CD4-positive, alpha-beta memory T cell (primary cell): ENCODE measurements at places on chromosomes 2 and 18. TPM values are rescaled to one million over a fixed set of nuclear protein-coding genes. Genes with fewer than 3 reads are reported as not detected.

DNA sequence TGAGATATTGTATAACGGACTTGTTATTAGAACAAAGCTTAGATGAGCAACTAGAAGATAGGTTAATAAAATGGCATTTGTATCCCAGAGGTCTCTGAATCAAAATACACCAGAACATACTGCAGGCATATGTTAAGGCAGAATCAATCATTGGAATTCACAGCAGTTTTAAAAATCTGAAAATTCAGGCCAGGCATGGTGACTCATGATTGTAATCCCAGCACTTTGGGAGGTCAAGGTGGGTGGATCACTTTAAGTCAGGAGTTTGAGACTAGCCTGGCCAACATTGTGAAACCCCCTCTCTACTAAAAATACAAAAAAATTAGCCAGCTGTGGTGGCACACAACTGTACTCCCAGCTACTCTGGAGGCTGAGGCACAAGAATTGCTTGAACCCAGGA lies 405.2 kb downstream of the ZEB2 start:
- DNase-seq, result no peak

DNA sequence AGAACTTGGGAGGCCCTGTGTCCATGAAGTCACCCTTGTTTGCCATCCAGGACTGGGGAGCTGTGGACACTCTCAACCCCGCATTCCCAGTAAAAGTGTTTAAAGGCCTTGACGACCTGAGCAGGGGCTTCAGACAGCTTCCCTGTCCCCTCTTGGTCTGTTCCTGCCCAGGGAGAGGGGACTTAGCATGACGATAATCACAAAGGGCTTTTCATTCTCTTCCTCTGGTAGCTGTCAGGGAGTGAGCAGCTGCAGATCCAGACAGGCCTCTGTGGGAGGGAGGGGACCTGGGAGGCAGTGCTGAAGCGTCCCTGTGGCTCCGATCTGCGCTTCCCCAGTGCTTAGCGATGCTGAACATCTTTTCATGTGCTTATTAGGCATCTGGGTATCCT lies 77.8 kb upstream of the HS6ST1 start:
- no peak for DNase-seq

DNA sequence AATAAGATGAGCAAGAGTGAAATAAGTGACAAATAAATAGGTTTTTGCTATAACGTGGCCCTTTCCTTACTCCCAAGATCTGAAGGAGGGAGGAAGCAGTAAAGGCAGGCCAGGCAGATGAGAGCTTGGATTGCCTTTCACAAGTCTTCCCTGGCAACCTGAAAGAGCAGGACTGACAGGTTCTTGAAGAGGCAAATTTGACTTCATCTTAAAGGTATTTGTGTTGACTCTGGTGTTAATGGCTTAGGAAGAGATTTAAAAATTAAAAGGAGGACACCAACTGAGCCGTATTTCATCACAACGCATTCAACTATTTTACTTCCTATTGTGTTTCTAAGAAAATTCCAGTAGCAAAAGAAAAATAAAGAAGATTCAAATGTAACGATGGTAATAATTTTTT lies 3.2 kb downstream of the STRN start:
- no peak for DNase-seq

DNA sequence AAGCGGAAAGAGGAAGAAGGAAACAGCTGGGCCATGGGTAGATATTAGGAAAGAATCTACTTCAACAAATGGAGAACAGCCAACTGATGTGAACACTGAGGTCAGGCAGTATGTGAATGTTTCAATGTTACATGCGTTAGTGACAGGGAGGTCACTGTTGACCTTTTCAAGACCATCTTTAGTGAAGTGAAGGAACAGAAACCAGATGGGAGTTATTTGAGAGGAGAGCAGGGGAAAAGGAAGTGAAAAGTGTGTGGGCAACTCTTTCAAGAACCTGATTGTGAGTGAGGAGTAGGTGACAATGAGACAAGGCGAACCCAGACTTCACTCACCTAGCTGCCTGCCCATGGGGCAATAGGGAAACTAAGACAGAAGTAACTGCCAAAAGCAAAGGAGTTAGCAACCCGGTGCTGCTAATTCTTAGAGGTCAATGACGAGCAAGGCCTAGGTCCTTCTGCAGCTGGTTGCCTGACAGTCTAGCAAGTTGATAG lies 67.0 kb downstream of the SP3 start:
- DNase-seq, result no peak

- DNase-seq, result no peak
Measured at GRCh38 chr2:18273205-18273604, 287.2 kb downstream of the RDH14 start.

DNA sequence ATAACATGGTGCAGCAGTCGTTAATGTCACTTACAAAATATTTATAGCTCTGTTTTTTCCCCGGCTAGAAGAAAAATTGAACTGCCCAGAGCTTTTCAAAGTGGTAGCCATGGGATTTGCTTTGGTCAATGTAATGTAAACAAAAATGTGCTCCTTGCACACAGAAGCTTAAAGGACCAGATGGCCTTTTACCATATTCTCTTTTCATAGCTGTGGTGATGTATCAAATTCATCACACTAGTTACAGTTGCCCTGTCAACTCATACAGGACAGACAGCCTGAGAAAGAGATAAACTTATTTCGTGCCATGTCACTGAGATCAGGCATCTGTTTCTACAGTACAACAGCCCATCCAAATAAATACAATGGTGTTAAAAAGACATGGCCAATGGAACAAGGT lies 368.1 kb upstream of the CDH19 start:
- DNase-seq, result no peak

DNA sequence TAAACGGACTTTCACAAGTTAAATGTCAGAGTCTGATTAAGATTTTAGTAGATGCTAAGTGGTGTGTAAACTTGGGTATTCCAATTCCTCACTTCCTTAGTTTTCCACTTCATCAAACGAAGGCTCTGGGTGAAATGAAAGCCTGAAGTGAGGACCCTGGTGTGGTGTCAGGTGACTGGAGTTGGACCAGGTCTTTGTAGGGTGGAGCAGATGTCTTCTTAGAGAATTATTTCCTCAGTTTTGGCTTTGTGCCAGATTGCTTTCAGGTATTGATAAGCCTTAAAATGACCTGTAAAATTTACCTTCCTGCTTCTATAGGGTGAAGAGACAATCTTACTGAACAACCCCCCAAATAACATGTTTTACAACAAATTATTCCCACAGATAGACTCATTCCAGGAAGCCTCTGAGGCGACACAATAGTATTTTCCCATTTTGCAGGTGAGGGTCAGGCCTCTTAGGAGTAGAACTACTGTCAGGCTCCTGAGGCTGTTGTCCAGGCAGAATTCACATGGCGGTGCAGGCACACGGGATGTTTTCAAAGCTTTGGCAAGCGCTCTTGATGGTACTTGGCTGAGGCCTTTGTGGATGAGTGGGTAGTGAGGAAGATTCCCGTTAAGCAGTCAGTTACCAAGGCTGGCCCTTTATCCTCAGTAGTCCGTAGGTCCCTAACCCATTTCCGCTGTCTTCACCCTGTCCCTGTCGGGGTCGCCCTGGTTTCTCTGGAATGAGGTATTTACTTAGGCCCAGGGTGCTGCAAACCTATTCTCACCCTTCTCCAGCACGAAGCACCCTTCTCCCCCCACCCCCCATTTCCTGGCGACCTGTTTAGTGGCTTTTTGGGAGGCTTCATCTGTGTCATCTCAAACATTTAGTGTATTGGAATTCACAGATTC lies 6.6 kb downstream of the RPS7 start:
- no peak for DNase-seq

- DNase-seq, result no peak
Measured at GRCh38 chr18:55588111-55588869, at the start of gene TCF4. TSS of gene TCF4 (minus strand) at chr18:55588192. CDS start at chr18:55587116, 1,076 bp downstream.

DNA sequence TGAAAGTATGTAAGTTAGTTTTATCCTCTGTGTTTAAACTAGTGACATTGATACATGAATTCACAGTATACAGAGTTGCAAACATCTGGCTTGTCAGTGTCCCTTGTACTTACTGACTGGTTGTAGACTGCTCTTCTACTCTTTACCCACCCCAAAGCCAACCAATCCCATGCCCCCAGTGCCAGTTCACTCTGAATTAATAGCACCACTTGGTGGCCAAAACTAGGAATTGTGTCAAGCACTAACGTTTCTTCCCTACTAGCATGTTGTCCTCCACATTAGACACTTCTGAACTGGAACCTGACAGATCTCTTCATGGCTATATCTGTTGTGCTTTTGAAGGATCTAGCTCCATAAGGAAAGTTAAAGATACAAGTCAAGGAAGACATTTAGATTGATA lies 27.2 kb upstream of the OTX1 start:
- DNase-seq, result no peak

GRCh38 chr2:38533757-38534545 lies 68.8 kb downstream of the HNRNPLL start:
- no peak for DNase-seq

GRCh38 chr18:12408247-12408869 lies 629 bp downstream of the PRELID3A start:
- no peak for DNase-seq

DNA sequence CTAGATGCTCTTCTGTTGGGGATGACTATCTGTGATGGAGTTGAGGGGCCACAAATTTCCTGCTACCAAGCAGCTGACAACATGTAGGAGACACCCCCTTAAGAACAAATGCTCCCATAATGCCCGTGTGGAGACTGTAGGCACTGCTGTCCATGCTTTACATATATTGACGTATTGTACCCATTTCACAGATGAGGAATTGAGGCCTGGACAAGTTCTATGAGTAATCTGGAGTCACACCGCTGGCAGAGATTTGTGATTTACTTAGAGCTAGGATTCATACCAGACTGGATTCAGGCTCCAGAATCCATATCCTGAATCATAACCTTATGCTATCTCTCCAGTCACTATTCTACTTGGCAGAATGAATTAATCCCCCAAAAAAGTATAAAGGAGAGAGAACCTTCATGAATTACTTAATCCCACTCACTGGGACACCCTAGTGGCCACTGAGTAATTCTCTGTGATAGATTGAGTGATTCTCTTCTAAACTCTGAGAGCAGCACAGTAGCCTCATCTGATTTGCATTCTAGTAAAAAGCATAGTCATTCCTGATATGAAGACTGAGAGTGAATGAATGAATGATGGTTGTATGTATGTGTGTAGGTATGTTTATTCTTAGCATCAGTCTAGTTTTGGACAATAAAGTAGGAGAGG lies 460.7 kb upstream of the MEIS1 start:
- DNase-seq, result no peak

DNA sequence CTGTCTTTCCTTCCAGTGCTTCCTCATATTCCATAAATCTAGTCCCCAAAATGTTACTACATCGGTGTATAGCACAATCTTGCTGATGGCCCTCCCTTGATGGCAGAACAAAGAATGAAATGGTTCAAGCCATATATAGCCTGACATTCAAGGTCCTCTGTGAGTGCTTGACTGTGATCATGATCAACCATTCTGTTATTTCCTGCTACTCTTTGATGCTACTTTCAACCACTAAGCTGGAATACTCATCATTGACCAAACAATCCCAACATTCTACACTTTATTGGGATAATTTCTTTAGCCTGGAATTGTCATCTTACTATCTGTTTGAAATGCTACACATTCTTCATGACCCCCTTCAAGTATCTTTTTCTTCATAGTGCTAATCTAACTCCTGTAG lies 633.9 kb downstream of the PLCL1 start:
- DNase-seq, result no peak

The CFC1 gene
- not detected for total RNA-seq

The RAD51AP2 gene
- not detected for total RNA-seq

The ICA1L gene
- 0.50 TPM for total RNA-seq

The CHN1 gene
- total RNA-seq, result 3.7 TPM

The RALB gene
- 14.0 TPM for total RNA-seq

The ALK gene
- not detected for total RNA-seq
